Head of caudate nucleus (tissue), 42 donors: ENCODE measurements at places on chromosomes 12 and 14.

GRCh38 chr12:48910196-48910595 is 15.1 kb downstream of the FKBP11 start:
- no peak for DNase-seq

DNA sequence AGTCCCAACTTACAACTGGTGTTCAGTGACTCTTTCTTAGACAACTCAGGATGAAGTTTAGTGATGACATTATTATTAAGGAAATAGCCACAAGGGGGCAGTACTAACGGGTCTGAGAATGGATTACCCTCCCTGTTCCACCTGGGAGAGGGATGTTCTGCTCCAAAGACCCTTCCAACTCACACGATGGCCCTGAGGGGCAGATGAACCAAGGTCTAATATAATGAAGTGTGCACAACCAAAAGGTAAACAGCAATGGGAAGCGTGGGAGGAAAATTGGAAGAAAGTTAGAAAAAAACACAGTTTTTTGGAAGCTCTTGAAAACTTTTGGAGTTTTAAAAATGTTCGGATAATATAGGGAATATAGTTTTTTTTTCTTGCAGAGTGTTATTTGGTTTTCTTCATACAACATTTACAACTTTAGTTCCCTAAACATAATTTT is 24.0 kb downstream of the FGF6 start:
- no peak for DNase-seq

DNA sequence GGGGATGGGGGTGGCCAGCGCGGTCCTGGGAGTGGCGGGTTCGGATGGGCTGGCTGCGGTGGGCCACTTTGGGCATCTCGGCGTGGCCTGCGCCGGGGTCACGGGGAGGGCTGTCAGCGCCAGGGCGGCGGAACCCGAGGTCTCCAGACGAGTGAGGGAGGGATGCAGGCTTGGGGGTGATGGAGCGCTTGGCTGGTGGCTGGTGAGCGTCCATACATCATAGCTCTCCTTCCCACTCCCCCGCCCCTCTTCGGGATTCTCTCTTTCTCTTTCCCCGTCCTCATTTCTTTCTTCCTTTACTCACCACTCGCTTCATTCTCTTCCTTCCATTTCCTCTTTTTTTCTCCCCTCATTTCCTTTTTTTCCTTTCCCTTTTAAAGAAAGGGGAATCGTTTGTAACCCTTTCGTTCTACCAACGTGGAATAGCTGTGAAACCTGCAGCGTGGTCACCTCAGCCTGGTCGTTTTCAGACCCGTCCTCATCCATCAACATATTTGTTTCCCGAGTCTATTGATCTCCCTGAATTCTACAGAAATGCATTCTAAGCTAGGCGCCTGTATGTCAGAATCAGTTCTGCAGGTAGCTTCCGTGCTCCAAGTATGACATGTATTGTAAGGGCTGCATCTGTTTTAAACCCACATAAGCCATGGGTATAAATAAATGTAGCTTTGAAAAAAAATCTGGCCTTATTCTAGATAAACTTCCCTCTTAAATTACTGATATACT is 260.3 kb upstream of the E2F7 start:
- DNase-seq, result peak; percentile 48

GRCh38 chr12:127422935-127423566 is 843.9 kb upstream of the TMEM132C start:
- DNase-seq, result no peak

- no peak for DNase-seq
Observed at GRCh38 chr14:100134586-100134985, 24.9 kb downstream of the DEGS2 start.

GRCh38 chr12:53938326-53939140 is at the start of gene HOXC13:
Gene HOXC13 (plus strand): TSS chr12:53938831. CDS start chr12:53938907, 76 bp downstream.
- DNase-seq, result no peak

DNA sequence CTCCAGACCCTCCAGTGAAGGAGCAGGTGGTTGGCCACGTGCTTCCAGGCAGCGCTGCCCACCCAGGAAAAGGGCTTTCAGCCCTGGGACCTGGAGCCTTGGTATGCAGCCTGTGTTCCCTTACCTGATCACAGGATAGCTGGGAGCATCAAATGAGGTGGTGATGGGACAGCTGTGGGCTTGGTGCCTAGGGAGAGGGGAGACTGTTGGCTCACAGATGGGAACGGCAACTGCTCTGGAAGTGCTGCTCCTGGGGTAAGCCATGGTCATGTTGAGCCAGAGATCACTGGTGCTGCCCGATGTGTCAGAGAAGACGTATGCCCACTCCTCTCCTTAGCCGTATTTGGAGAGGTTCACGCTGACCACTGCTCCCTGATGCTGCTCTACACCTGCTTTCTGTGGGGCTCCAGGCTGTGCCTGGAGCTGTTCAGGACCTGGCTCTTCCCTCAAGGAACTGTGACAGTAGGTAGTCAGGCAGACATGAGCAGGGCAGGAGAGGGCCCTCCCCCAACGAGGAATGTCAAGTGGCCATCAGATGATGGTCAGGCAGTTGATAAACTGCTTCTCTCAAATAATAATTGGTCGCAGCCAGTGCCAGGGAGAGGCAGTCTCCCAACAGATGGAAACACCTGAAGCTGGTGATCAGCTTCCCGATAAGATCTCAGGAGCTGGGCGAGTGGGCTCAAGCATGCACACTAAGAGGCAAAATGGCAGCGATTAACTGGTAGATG is 2.8 kb upstream of the CYP46A1 start:
- no peak for DNase-seq

GRCh38 chr12:53004582-53004981 is 1.7 kb upstream of the EIF4B start:
- no peak for DNase-seq

GRCh38 chr12:63937378-63938316 is 93.1 kb downstream of the SRGAP1 start:
- DNase-seq, result no peak

GRCh38 chr12:26317942-26318575 is 122.7 kb downstream of the SSPN start:
- DNase-seq, result no peak

- DNase-seq, result no peak
Observed at GRCh38 chr12:116204169-116204568, 73.3 kb downstream of the MED13L start.

GRCh38 chr12:121787063-121788025 is 6.1 kb downstream of the RHOF start:
- no peak for DNase-seq

DNA sequence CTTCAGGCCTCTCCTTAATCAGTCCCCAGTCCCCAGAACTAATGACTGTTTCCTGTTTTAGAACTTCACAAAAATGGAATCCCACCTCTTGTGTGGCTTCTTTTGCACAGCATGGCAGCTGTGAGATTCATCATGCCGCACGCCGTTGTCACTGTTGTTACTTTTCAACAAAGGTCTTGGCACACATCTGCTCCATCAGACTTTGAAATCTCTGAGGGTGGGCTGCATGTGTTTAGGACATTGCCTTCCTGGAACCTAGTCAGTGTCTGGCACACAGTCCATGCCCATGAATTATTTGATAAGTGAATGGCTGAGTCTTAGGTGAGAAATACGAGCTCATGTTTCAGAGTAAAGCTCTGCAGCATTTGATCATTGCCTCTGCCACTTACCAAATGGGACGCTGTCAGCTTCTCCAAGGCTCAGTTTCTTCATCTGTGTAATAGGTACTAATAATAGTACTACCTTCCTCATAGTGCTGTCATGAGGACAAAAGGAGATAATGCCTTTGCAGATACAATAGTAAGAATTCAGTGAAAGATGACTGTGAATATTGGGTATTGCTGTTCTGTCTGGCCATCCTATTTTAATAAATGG is 90.4 kb downstream of the SRRM4 start:
- no peak for DNase-seq

GRCh38 chr14:103742499-103743255 is 27.1 kb downstream of the ZFYVE21 start:
- no peak for DNase-seq
